Stimulated activated CD8-positive, alpha-beta memory T cell treated with anti-CD3 and anti-CD28 coated beads, Interleukin-7, amount 100 ng/mL, for 4 hours (primary cell): ENCODE measurements at places on chromosomes 3 and 15.

- DNase-seq = no peak
These were observed 40.4 kb upstream of the ACKR4 start for GRCh38 chr3:132556508-132557159.

- no peak for DNase-seq
These were observed 39.1 kb downstream of the MRPL46 start for GRCh38 chr15:88428053-88428452.

GRCh38 chr3:67661089-67661488, 6.7 kb upstream of the SUCLG2 start:
- DNase-seq = no peak

- DNase-seq = no peak
These were observed 36.5 kb downstream of the ANAPC13 start for GRCh38 chr3:134449277-134449676.

DNA sequence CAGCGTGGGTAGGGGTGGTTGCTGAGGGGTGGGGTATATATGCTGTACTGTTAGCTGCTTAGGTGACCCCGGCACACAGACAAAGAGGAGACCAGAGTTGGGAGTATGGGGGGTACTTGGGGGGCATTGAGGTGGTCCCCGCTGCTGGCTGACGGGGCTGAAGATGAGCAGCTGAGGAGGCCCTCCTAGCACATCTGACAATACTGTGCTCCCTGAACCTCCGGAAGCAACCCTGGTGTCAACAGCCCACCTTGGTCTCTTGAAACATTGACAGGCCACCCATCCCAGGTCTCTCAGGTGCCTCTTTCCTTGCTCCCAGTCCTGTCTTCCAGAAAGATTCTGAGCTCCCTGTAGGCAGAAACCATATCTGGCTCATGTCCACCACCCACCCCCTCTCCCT, 19.2 kb upstream of the SEMA3F start:
- no peak for DNase-seq

DNA sequence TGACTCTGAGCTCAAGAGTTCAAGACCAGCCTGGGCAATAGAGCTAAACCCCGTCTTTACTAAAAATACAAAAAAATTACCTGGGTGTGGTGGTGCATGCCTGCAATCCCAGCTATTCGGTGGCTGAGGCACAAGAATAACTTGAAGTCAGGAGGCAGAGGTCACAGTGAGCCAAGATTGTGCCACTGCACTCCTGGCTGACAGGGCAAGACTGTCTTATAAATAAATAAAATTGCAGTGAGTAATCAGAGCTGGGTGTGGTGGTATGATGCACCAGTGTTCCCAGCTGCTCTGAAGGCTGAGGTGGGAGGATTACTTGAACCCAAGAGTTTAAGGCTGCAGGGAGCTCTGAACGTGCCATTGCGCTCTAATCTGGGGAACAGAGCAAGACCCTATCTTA, 55.9 kb upstream of the GCNT3 start:
- no peak for DNase-seq

GRCh38 chr3:127534564-127534963, 56.0 kb downstream of the TPRA1 start:
- no peak for DNase-seq

DNA sequence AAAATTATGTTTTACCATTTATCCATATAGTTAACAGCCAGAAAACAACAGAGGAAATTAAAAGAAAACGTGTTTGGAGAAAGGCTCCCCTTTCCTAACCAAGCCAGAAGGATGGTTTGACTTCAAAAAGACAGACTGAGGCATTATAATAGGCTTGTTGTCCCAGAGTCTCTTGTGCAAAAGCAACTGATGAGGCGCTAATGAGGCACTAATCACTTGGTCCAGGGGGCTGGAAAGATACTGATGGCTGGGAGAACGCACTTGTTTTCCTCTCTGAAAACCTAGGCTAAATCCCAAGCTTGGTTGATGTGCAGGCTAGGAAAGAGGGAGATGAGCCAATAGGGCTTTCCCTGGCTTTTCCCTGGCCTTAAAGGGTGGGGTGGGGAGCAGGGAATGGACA, 389.6 kb downstream of the NTRK3 start:
- DNase-seq = no peak

DNA sequence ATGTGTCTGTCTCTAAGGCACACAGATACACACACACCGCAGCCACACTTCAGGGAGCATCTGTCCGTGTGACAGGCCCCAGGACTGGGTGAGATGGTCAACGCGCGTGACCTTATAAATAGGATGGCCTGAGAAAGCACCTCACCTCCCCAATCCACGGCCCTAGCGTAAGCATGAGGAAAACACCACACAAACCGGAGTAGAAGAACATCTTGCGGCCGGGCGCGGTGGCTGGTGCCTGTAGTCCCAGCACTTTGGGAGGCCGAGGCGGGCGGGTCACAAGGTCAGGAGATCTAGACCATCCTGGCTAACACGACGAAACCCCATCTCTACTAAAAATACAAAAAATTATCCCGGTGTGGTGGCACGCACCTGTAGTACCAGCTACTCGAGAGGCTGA, 1.6 kb downstream of the NIPA1 start:
- no peak for DNase-seq

GRCh38 chr3:129618901-129619671, 12.6 kb upstream of the PLXND1 start:
- DNase-seq = no peak
